ENCODE measurements at places on chromosomes 5 and 9. TPM values are rescaled to one million over a fixed set of nuclear protein-coding genes. Genes with fewer than 3 reads are reported as not detected.

GRCh38 chr5:122165559-122166078 lies 36.3 kb downstream of the ZNF474 start:
- no peak for DNase-seq

- DNase-seq = no peak
Measured at GRCh38 chr5:4252385-4252784, 656.8 kb downstream of the IRX1 start.

Gene TERT
- 0.07 TPM for total RNA-seq

Gene SGTB
- 11.8 TPM for total RNA-seq

Gene NOL8
- 29.6 TPM for total RNA-seq

GRCh38 chr5:175216991-175217390 lies 227.0 kb downstream of the DRD1 start:
- no peak for DNase-seq

- DNase-seq = no peak
Measured at GRCh38 chr5:132877938-132878337, 4.5 kb downstream of the LEAP2 start.

DNA sequence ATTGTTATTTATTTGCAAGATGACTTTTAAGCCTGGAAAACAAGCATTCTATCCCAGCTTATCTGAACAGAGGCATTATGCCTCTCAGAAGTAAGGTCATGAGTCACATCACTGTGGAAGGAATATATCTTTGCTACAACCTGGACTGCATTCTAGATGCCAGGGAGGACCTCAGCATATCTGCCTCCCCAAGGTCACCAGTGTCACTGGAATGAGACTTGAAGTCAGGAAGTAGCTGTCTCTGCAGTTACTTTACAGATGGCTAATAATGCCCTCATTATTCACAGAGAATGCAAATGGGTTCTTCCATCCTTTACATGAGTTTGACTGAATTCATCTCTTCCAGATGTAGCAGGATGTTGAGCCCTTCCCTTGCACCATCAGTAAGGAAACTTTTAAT lies 4.4 kb upstream of the FAM13B start:
- no peak for DNase-seq

DNA sequence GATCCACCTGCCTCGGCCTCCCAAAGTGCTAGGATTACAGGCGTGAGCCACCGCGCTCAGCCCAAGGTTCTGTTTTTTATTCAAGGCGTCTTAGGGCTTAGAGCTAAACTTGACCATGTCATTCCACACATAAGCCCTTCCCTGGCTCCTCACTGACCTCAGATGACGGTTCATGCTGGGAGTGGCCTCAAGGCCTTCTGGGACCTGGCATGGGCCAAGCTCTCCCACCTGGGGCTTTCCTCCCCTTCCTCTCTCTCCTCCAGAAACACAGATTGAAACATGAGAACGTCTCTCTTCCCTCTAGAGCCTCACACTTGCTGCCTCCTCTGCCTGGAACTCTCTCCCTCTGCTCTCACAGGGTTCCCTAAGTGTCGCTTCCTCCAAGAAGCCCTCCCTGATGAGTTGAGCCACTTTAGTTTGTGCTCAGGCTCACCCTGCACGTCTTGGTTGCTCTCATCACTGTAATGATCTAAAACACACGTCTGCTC lies 155.6 kb upstream of the IER5L start:
- no peak for DNase-seq

Gene PALM2AKAP2
- under 0.01 TPM for total RNA-seq

DNA sequence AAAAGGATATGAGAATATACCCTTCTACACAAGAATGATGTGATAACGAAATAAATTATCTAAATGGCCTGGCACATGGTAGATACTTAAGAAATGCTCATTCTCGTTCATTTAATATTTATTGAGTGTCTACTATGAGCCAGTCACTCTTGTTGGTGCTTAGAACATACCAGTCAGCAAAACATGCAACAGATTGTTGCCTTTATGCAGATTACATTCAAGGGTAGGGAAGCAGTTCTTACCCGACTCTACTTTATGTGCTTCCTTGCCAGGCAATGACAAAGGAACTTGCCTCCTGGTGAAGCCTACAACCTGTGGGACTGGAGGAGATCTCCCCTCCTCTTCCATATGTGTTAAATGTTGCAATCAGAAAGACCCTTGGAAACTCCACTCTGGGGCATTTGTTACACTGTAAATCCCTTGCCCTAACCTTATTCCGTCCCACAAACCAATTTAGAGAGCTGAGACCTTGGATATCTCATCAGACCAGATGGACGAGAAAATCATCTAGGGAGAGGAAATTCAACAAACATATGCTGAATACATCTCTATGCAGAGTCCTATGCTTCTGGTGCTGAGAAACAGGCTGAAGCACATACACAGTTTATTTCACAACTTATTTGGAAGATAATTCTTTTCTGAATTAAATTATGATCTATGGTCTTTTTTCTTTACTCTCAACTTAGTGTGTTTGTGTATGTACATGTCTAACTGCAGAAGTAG lies 128.1 kb upstream of the TRIM32 start:
- no peak for DNase-seq

- no peak for DNase-seq
Measured at GRCh38 chr5:163410505-163410904, 26.9 kb upstream of the CCNG1 start.

DNA sequence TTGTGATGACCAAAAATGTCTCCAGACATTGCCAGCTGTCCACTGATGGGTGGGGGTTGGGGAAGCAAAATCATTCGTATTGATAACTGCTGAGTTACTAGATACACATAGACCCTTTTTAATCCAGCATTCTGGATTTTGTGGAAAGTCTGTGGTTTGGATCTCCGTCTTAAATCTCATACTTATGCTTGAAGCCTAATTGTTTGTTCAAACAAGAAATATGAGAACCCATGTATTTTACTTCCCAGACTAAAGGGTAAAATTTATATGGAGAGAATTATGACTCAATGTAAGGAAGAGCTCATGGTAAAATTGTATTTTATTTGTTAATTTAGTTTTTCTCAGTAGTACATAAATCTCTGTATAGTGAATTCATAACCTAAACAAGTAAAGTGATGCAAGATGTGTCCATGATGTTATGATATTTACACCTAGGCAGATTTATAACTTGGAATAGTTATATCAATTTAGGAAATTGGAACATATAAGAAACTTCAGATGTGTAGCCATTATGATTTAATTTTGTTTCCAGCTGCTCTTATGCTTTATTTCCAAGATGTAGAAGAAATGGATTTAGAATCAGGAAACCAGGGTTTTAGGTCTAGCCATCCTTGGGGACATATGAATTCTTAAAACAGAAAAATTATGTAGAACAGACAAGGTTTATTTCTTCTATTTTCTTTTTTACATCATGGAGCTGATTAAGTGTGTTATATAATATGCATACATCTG lies 4.5 kb upstream of the OGN start:
- DNase-seq = no peak

Gene FOXD4
- 0.13 TPM for total RNA-seq

- no peak for DNase-seq
Measured at GRCh38 chr9:89718651-89719050, 113.8 kb downstream of the GADD45G start.

DNA sequence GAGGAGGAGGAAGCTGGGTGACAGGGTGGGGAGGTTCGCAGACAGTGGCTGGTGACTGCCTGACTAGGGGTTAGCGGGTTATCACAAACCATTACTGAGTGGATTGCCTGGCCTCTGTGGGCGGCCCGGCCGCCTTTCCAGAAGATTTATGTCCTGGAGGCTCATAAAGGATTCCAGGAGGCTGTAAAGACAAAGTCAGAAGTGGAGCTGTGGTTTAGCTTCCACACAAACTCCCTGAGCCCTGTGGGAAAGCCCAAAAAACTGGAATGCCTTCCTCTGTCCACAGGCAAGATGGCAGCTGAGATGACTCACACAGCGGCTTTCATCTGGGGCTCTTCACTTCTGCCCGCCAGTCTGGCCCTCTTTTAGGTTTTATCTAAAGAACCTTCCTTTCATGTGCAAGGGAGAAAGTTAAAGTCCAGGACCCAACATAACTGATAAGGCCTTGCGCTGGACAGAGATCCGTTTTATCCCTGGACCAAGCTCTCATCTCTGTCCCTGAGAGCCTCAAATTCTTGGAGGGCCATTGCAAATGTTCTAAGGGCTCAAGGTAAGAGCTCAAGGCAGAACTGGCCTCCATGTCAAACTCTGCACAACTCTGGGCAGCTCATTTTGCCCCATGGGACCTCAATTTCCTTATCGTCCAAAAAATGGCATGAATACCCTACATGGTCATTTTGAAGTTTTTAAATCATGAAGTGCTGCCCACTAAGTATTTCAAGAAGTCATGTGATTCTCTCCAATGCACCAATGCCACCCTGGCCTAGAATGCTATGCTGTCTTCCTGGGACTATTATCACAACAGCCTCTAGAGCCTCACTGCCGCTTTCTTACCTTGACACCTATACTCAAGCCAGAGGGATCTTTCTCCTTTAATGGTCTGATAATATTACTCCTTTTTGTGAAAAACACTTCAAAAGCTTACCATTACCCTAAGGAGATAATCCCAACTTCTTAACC lies 249.4 kb upstream of the TRIM32 start:
- DNase-seq = no peak

- no peak for DNase-seq
Measured at GRCh38 chr9:32500768-32501167, 25.2 kb downstream of the RIGI start.

DNA sequence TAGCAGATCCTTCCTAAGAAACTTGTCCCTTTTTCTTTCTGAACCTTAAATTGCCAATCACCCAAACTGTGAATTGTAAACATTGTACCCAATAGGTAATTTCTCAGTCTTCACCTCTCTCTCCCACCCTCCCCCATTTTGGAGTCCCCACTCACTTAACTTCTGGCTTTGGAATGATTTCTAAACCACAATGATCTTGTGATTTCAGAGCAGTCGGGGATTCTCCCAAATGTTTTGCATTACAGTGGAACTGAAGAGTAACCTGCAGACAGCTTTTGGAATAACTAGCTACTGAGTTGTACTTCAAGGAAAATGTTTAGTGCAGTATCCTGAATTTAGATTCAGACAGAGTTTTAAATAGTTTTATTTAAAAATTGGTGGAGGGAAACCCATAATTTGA lies 19.2 kb downstream of the SLC27A6 start:
- no peak for DNase-seq

DNA sequence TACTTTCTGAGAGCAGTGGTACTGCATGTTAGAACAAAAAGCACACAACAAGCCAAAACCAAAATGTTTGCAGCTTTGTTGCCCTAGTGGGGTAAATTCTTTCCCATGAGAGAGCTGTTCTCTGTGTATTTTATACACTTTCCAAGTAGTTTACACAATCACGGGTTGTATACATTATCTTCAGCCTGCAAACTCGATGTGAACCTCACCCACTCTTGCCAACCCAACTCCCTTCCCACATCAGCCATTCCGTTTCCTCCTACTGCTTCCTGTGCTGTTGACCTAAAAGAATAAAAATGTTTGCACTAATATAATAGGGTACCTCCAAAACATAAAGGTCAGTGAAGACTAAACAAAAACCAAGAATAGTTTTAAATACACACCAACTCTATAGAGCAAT lies 47.0 kb downstream of the IQGAP2 start:
- DNase-seq = no peak
